ENCODE measurements at places on chromosomes 4 and X. TPM values are rescaled to one million over a fixed set of nuclear protein-coding genes. Genes with fewer than 3 reads are reported as not detected.

CFAP47 gene
- 1.1 TPM for total RNA-seq

USP17L5 gene
- total RNA-seq: not detected

AMTN gene
- not detected for total RNA-seq

HAND2 gene
- total RNA-seq: 40.8 TPM

GRCh38 chr4:94332983-94333590 is 9.5 kb downstream of the HPGDS start:
- no peaks in the 10 kb centered on the region for H3K4me1 ChIP-seq
- H3K27ac ChIP-seq: no peak overlapping the region
- no peaks in the 10 kb centered on the region for H3K27me3 ChIP-seq

- peaks cover 15% of the 10 kb centered on the region for H3K4me1 ChIP-seq
- H3K36me3 ChIP-seq: peaks cover 6% of the 10 kb centered on the region
- no peak for DNase-seq
- no peak overlapping the region for H3K4me3 ChIP-seq
Observed at GRCh38 chr4:8008391-8008790, 68.7 kb upstream of the AFAP1 start.

- H3K27ac ChIP-seq: no peak overlapping the region
- no peaks in the 10 kb centered on the region for H3K36me3 ChIP-seq
- no peaks in the 10 kb centered on the region for H3K27me3 ChIP-seq
- H3K4me3 ChIP-seq: no peak overlapping the region
Observed at GRCh38 chrX:136967966-136968365, 65.8 kb downstream of the GPR101 start.

DNA sequence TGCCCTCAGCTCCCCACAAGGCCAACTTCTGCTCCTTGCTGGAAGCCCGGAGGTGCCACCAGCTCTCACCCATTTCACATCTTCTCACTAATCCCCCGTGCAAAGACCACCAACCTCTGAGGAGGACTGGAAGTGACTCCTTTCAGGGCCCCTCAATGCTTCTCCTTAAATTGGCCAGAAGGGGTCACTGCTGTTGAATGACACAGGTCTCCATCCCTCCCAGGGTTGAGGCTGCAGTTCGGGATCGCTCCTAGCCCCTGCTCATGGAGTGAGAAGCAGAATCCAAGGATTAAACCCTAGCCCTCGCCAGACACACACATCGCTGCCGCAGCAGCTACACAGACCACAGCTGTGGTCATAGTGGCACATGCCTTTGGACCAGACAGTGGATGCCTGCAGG is 279.5 kb upstream of the TAPT1 start:
- no peak overlapping the region for H3K27ac ChIP-seq
- H3K4me1 ChIP-seq: no peaks in the 10 kb centered on the region
- H3K4me3 ChIP-seq: no peak overlapping the region
- H3K27me3 ChIP-seq: no peaks in the 10 kb centered on the region
- no peak for DNase-seq

- no peaks in the 10 kb centered on the region for H3K27me3 ChIP-seq
Observed at GRCh38 chr4:83548151-83548905, 12.4 kb downstream of the GPAT3 start.

DNA sequence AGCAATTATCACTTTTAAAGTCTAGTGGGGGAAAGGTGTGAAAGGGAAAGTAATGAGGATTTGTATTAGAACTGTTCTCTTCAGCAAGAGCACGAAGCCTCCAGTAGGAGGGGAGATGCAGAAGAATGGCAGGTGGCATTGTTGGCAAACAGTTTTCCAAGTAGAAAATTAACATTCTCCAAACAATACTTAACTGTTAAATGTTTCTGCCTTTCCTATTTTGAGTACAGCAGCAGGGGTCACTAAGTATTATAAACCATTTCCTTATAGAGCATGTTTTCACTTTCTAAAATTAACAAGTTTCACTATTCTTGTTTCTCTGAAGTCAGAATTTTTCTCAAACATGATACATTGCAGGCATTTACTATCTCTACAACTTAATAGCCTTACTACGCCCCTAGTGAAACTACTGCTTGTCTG is 58.7 kb downstream of the LEF1 start:
- no peaks in the 10 kb centered on the region for H3K4me1 ChIP-seq
- H3K27me3 ChIP-seq: no peaks in the 10 kb centered on the region
- no peak overlapping the region for H3K27ac ChIP-seq
- no peak overlapping the region for H3K4me3 ChIP-seq
